ENCODE measurements at places on chromosomes 1 and 21. TPM values are rescaled to one million over a fixed set of nuclear protein-coding genes. Genes with fewer than 3 reads are reported as not detected.

Gene AIM2
- 41.1 TPM for total RNA-seq

Gene S100A16
- not detected for total RNA-seq

Gene SLC27A3
- 11.3 TPM for total RNA-seq

Gene OR2T2
- total RNA-seq: not detected

Gene UBXN11
- 35.8 TPM for total RNA-seq

Gene LRRC7
- not detected for total RNA-seq

Gene PRAMEF2
- not detected for total RNA-seq

Gene BTBD19
- total RNA-seq: 7.8 TPM

Gene NBPF4
- 0.11 TPM for total RNA-seq

Gene GABPA
- total RNA-seq: 26.8 TPM

Gene CDCP2
- total RNA-seq: not detected

Gene PLCH2
- total RNA-seq: 2.5 TPM

Gene PAX7
- not detected for total RNA-seq

Gene F13B
- total RNA-seq: not detected

Gene SYT14
- total RNA-seq: not detected

Gene C1QTNF12
- 0.51 TPM for total RNA-seq

Gene GUK1
- 222 TPM for total RNA-seq

Data from CD8-positive, alpha-beta memory T cell (primary cell).